ENCODE measurements at places on chromosomes 16 and 17. TPM values are rescaled to one million over a fixed set of nuclear protein-coding genes. Genes with fewer than 3 reads are reported as not detected.

The ADAP2 gene
- 19.1 TPM for total RNA-seq

The CCL2 gene
- total RNA-seq, result 7.1 TPM

The SMIM36 gene
- not detected for total RNA-seq

The PRAC1 gene
- not detected for total RNA-seq

The PAQR4 gene
- 4.6 TPM for total RNA-seq

The TEKT5 gene
- total RNA-seq, result not detected

The CASKIN2 gene
- 16.2 TPM for total RNA-seq

The MYLK3 gene
- 0.69 TPM for total RNA-seq

DNA sequence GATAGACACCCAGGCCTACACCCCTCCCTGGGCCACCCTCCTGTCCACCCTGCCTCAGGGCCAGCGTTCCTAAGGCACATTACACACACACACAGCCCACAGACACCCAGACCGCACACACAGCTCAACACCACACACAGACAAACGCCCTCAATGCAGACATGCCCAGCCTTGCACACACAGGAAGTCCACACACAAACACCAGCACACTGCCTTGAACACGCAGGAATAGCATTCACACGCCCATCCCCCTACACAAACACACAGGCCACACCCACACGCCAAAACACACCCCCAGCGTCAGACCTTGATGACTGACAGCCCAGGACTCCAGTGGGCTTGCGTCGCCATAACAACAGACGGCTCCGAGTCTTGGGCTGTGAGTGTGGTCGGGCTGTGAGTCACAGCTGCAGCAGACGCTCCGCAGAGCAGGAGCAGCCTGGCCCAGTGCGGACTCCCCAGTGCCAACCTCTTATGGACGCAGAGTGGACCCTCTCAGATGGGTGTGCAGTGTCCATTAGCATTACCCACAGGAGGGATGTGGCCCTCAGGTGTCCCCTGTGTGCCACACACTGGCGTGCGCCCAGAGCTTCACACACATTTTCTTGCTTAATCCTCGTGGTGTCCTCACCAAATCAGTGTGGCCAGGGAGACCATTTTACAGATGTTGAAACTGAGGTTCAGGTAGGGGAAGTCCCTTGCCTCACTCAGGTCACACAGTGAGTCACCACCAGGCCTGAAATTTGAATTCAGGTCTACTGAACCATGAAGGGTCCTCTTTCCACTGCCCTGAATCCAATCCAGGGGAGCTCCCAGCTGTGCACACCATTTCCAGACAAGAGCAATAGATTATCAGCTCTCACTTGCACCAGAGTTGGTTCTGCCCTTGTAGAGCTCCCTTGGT, 17.8 kb upstream of the RAI1 start:
- no peak for DNase-seq

DNA sequence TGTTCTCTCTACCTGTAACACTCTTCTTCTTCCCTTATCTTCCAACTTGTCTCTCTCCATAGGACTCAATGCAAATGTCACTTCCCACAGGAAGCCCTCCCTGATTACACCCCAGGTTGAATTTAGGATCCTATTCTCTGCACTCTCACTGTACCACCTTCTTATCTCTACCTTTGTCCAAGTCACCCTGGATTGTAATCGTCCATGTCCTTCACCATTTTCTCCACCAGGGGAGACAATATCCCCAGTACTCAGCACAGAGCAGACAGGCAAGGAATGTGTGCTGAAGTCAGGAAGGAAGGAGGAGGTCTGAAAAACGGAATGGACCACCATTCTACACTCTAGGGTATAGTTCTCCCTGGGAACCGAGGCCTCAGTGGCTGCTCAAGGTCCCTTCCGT, 14.2 kb downstream of the C16orf82 start:
- DNase-seq, result no peak

- no peak for DNase-seq
Measured at GRCh38 chr17:42548070-42548837, 4.5 kb upstream of the HSD17B1 start.

- DNase-seq, result no peak
Measured at GRCh38 chr16:89104930-89105571, 11.4 kb downstream of the ACSF3 start.

DNA sequence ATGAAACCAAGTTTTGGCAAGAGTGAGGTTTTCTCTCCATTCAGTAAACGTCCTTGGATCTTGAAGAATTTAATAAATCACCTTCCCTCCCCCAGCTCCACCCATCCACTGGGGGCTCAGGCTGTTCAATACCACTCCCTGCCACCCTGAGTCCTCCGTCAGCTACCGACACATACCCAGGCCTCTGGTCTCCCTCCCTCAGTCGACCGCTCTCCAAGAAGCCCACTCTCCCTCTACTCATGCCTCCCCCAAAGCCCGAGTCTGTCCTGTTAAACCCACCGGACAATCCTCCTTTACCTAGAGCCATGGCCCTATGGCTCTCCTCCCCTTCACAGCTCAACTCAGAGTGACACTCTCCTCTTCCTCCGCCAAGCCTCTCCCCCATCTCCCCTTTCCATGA, 19.7 kb upstream of the SLC4A1 start:
- DNase-seq, result no peak

GRCh38 chr16:68257251-68257905, 6.9 kb upstream of the SLC7A6 start:
- no peak for DNase-seq

DNA sequence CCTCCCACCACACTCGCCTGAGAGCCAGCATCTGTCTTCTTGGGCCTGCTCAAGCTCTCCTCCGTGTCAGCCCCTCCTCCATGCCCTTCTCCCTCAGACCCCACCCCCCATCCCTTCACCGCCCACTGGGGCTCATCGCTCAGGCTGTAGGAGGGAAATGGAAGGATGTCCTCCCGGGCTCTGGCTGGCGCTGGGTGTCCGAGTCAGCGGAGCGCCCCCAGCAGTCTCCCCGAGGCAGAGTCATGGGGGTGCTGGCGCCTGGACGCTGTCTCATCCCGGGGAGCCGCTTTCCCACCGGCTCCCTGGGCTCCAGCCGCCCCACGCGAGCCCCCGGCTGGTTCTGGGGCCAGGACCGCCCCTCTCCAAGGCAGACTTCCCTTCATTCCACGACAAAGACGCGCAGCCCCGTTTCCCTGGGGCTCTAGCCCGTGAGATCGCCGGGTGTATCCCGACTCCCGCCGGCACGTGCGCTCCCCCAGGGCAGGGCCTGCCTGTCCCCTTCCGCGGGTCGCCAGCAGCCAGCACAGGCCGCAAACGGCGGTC, 428 bp upstream of the ANTKMT start:
- no peak for DNase-seq

- DNase-seq, result no peak
Measured at GRCh38 chr17:65362826-65363225, 198.6 kb downstream of the AXIN2 start.

DNA sequence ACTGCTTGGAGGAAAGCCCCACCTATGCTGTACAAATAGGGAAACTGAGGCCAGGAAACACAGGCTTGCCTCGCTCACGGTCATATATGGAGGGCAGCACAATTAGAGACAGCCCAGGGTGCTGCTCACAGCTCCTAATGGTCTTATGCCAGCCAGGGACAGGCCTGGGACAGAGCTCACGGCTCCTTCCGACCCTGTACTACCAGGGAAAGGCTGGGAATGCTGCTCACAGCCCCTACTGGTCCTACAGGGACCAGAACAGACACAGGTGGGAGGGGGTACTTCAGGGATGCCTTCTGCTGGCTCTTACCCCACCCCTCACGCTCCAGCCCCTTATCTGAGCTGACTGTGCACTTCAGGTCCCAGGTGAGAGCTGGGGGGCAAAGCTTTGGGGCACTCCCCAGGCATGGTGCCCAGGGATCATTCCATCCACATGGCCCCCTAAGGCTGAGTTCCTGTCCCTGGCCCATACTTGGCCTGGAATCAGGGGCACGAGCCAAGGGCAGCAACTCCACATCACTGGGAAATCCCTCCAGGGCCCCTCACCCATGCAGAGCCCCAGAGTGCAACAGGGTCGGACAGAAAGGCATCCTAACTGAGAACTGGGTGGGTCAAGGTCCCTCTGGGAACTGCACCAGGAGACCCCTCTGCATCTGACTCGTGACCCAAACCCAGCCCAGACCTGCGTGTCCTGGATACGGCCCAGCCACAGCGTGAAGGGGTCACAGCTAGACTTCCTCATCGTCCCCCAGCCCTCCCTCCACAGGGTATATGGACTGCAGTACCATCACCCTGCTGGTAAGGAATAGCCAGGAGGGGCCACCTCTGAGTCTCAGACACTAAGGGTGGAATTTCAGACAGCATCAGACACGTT, 5.9 kb downstream of the RHBDF1 start:
- DNase-seq, result no peak

DNA sequence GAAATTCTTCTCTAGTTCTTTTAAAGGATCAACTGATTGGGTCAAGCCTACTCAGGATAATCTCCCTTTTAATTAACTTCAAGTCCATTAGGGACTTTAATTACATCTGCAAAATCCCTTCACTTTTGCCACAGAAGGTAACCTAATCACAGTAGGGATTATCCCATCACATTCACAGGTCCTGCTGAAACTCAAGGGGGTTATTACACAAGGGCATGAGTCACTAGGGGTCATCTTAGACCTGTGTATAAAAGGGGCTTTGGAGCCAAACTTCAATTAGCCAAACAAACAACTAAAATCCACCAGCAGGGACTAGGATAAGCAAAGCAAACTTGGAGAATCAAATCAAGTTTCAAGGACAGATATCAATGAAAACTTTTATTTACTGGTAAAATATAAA, 19.4 kb downstream of the CIAPIN1 start:
- DNase-seq, result no peak

DNA sequence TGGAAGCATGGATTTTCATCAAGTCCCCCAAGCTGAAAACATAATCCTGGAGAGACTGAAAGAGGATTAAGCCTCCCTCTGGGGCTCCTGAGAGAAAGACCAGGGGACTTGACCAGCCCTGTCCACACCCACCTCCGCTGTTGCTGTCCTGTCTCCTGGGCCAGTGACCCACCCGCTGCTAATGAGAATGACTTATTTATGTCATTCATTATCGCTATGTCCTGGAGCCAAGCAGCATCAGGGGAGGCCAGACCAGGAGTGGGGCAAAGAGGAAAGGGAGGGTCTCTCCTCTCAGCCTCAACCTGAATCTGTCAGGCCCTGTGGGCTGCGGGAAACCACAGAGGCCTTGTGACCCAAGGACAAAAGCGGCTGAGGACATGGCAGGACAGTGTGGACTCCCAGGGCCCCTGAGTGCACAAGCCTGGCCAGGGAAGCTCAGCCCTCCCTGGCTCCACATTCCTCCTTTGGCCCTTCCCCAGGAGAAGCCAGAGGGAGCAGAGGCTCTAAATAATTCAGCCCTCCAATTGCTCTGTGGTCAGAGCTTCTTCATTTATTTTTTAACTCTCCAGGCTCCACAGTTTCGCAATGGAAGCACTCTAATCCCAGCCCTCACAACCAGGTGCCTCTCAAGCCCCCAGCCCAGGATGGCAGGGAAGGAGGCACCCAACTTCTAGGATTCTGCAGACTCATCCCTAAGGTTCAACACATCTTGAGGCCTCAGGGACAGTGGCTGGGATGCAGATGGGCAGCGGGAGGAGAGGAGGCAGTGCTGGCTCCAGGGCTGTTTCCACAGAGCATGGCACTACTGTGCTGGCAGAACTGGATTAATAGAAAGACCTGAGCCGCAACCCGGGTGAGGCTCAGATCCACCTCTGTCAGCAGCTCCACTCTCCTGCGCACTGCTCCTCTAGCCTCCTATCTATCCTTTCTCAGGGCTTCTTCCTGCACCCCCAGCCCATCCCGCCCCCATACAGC, 19.1 kb downstream of the CUEDC1 start:
- DNase-seq, result no peak

All from esophagus muscularis mucosa (tissue), 4 donors.